Thymus (tissue), 14 donors: ENCODE measurements at places on chromosomes 1 and 21. TPM values are rescaled to one million over a fixed set of nuclear protein-coding genes. Genes with fewer than 3 reads are reported as not detected.

FAM131C gene
- polyA plus RNA-seq: 0.96 TPM

ARHGAP30 gene
- 40.8 TPM for polyA plus RNA-seq

HES2 gene
- 2.2 TPM for polyA plus RNA-seq

SH2D1B gene
- 0.27 TPM for polyA plus RNA-seq

GAS5 gene
- 1,180 TPM for polyA plus RNA-seq

ADGRL2 gene
- 18.9 TPM for polyA plus RNA-seq

- peaks cover 2% of the 10 kb centered on the region for H3K4me1 ChIP-seq
- H3K27me3 ChIP-seq: no peaks in the 10 kb centered on the region
- no peak overlapping the region for H3K27ac ChIP-seq
- H3K36me3 ChIP-seq: no peaks in the 10 kb centered on the region
- DNase-seq: no peak
These were observed 455.9 kb downstream of the PLPP3 start for GRCh38 chr1:56123421-56123820.

- no peak overlapping the region for H3K4me3 ChIP-seq
- H3K4me1 ChIP-seq: peaks cover 21% of the 10 kb centered on the region
- no peak for DNase-seq
- peaks cover 72% of the 10 kb centered on the region for H3K27me3 ChIP-seq
These were observed 3.2 kb downstream of the SH2D5 start for GRCh38 chr1:20729155-20729931.

- no peak overlapping the region for H3K4me3 ChIP-seq
- no peaks in the 10 kb centered on the region for H3K36me3 ChIP-seq
- no peak for DNase-seq
- no peak overlapping the region for H3K27ac ChIP-seq
- H3K4me1 ChIP-seq: peaks cover 7% of the 10 kb centered on the region
These were observed 14.8 kb upstream of the C1orf174 start for GRCh38 chr1:3914911-3915310.

DNA sequence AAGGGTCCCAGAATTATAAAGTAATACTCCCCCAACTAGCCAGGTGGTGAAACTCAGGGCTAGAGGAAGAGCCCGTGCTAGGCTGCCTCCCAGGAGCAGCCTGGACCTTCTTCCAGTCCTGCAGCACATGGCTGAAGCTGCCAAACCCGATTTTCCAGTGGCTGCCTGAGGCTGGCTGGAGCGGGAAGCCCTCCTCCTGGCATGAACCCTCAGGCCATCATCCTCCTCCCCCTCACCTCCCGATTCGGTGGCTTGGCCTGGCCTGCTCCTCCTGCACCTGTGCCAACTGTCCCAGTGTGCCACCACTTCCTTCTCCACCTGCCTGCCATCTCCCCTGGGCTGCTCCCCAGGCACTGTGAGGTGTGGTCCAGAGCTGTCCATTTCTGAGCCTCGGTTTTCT, 3.0 kb upstream of the TSPAN1 start:
- peaks cover 6% of the 10 kb centered on the region for H3K27me3 ChIP-seq
- no peak overlapping the region for H3K4me3 ChIP-seq

DNA sequence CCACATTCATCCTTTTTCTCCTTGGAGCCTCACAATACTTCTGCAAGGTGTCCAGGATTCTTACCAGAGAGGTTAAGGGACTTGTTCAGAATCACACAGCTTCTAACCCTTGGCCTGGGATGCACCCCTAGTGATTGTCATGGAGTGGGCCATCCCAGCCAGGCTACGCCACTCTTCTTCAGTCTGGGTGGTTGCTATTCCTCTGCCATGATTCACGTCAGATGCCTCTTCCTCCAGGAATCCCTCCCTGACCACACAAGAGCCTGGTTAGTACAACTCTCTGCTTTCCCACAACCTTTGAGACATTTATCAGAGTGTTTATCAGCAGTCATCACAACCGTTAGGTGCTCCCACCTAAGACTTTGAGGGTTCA, 121.8 kb downstream of the EPHB2 start:
- DNase-seq: no peak
- H3K4me1 ChIP-seq: no peaks in the 10 kb centered on the region
- H3K36me3 ChIP-seq: no peaks in the 10 kb centered on the region
- no peak overlapping the region for H3K4me3 ChIP-seq
- H3K27ac ChIP-seq: no peak overlapping the region

GRCh38 chr21:29351691-29352090, 53.0 kb downstream of the BACH1 start:
- H3K4me1 ChIP-seq: peaks cover 10% of the 10 kb centered on the region
- DNase-seq: no peak
- no peaks in the 10 kb centered on the region for H3K27me3 ChIP-seq
- H3K36me3 ChIP-seq: no peaks in the 10 kb centered on the region

DNA sequence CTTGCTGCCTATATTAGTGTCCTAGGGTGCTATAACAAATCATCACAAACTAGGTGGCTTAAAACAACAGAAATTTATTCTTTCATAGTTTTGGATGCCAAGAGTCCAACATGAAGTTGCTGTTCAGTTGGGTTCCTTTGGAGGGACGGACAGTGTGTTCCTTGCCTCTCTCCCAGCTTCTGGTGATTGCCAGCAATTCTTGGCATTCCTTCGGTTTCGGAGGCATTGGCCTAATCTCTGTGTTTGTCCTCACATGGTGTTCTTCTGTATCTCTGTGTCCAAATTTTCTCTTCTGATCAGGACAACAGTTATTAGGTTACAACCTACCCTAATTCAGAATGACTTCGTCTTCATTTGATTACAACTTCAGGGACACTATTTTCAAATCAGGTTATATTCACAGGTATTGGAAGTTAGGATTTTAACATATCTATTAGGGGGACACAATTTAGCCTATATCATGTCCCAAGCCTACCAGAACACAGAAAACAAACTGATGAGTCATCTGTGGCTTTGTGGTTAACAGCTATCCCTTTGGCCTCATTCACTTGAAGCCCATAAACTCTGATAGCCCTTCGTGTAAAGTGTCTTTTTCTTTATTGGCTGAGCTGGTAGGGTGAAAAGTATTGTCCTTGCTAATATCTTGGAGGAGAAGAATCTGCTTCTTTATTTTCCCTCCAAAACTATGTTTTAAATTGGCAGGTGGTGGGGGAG, 83.2 kb upstream of the PAPPA2 start:
- H3K27ac ChIP-seq: no peak overlapping the region
- DNase-seq: no peak
- no peaks in the 10 kb centered on the region for H3K36me3 ChIP-seq
- H3K4me3 ChIP-seq: no peak overlapping the region

DNA sequence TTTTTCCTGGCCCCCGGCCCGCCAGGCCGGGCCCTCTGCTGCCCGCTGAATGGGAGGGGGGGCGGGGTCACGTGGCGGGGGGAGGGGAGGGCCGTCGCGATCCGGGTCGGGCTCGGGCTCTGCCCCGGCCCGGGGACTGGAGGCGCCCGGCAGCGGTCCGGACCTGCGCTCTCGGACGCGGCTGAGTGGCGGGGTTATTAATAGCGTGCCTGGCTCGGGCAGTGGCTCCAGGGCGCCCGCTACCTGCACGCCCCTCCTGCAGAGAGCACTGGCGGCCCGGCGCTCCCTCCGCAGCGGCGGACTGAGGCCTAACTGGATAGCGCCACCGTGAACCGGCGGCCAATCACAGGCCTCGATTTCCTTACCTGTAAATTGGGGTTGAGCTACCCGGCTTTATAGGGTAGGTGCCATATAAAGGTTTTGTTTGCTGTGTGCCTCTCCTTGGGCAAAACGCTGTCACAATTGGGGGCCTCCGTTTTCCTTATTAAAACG, 28.1 kb downstream of the AHDC1 start:
- no peaks in the 10 kb centered on the region for H3K36me3 ChIP-seq
- peaks cover 54% of the 10 kb centered on the region for H3K4me1 ChIP-seq
- no peak for DNase-seq
- no peaks in the 10 kb centered on the region for H3K27me3 ChIP-seq
- H3K4me3 ChIP-seq: peak overlapping the region; percentile 14
- H3K27ac ChIP-seq: peak overlapping the region; percentile 15

- no peak overlapping the region for H3K27ac ChIP-seq
- no peaks in the 10 kb centered on the region for H3K27me3 ChIP-seq
- no peak overlapping the region for H3K4me3 ChIP-seq
- H3K4me1 ChIP-seq: no peaks in the 10 kb centered on the region
These were observed 1588.1 kb upstream of the B3GALT2 start for GRCh38 chr1:194774535-194774934.

DNA sequence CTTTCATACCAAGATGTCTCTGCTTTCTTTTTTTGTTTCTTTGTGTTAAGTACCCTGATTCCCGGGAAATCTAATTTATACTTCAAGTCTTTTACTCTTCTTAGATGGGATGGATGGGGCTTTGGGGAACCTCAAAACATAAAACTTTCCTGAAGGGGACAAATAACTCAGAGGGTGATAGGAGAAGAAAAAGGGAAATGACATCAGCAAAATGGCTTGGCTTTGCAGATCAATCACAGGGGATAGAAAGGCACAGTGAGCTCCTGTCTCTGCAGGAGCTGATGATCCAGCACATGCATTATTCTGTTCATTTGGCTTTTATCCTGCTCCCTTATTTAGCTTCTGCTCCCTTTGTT, 1.4 kb upstream of the CA14 start:
- H3K4me1 ChIP-seq: no peaks in the 10 kb centered on the region
- H3K4me3 ChIP-seq: no peak overlapping the region
- H3K36me3 ChIP-seq: no peaks in the 10 kb centered on the region

- H3K36me3 ChIP-seq: no peaks in the 10 kb centered on the region
- peaks cover 3% of the 10 kb centered on the region for H3K4me1 ChIP-seq
- no peak for DNase-seq
- peak within 1 kb of the TSS; percentile 75 for H3K4me3 ChIP-seq
- peak within 1 kb of the TSS; percentile 87 for H3K27ac ChIP-seq
These were observed at the start of gene LRRC8B for GRCh38 chr1:89524369-89525168. Gene LRRC8B (plus strand): TSS chr1:89524829. CDS start chr1:89582651, 57,822 bp downstream.

DNA sequence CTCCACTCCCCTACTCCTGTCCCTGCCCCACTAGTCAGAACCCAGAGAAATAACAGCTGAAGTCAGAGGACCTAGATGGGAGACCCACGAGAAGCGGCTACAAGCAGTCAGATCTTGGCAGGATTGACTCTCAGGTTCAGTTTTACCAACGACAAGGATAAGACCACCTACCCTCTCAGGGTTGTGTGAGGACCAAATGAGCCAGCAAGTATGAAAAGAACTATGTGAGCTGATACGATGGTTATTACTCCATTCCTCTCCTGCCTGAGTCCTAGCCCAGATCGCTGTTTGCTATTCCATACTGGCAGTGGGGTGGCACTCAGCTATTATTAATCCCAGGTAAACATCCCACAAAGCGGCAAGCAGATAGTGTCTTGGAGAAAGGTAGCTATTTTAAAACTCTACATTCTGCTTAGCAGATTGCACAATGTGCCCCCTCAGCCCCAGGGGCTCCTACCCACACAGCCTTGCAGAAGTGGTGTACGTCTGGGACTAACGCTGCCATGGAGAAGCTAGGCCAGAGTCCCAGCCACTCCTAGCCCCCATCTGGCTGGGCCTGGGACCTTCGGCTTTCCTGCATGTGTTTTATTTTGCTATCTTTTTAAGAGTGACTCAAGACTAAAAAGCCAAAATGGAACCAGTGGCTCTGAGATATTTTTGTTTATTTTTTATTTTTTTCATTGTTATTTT, 58.9 kb downstream of the CD46 start:
- H3K27ac ChIP-seq: no peak overlapping the region
- H3K4me1 ChIP-seq: no peaks in the 10 kb centered on the region
- no peaks in the 10 kb centered on the region for H3K27me3 ChIP-seq
- no peak for DNase-seq
- no peak overlapping the region for H3K4me3 ChIP-seq

DNA sequence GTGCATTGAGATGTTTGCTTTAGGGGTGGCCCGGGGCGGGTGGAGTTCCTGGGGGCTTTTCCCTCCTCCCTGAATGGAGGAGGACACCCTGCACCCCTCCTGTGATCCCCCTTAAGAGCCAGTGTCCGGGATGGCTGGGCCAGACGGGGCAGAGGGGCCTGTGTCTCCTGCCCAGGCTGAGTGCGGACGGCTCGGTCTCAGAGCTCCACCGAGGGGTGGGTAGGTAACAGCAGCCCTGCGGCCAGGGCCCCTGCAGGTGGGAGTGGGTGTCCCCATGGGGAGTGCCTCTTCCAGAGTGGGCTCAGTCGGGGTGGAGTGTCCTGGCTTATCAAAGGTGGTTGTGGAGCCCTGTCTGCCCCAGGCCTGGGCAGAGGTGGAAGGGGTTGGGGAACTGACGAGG, 23.1 kb downstream of the TP73 start:
- no peaks in the 10 kb centered on the region for H3K4me1 ChIP-seq
- no peak overlapping the region for H3K27ac ChIP-seq
- DNase-seq: no peak
- peaks cover 2% of the 10 kb centered on the region for H3K27me3 ChIP-seq

DNA sequence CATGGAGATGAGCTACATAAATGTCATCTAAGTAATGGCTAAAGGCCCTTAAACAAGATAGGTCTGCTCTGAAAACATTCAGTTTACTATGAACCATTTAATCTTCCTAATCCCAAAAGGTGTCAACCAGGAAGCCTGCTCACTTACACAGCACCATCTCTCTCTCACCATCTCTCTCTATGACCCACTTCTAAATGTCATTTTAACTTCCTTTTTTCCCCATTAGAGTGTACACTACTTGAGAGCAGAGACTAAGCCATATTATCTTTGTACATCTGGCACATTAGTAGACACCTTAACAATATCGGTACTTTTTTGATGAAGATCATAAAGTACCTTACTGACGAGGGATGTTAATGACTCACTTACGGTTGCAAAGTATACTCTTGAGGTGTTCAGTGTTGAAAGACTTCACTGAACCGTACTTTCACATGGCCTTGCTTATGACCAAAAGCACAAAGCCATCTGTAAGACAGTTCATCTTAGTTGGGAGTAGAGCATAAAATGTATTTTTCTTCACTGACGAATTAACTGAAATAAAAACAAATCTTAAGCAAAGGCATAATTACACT, 25.4 kb downstream of the FBXO42 start:
- H3K27me3 ChIP-seq: no peaks in the 10 kb centered on the region
- H3K4me3 ChIP-seq: no peak overlapping the region
- no peak overlapping the region for H3K27ac ChIP-seq
- DNase-seq: no peak
- no peaks in the 10 kb centered on the region for H3K4me1 ChIP-seq

- H3K4me3 ChIP-seq: no peak overlapping the region
- no peak for DNase-seq
- peaks cover 5% of the 10 kb centered on the region for H3K4me1 ChIP-seq
- H3K36me3 ChIP-seq: no peaks in the 10 kb centered on the region
These were observed 143.1 kb upstream of the SLC45A1 start for GRCh38 chr1:8174807-8175206.

GRCh38 chr1:19811206-19811851, 3.8 kb downstream of the RNF186 start:
- no peak overlapping the region for H3K27ac ChIP-seq
- peaks cover 4% of the 10 kb centered on the region for H3K4me1 ChIP-seq
- H3K36me3 ChIP-seq: no peaks in the 10 kb centered on the region
- H3K27me3 ChIP-seq: peaks cover 2% of the 10 kb centered on the region
- DNase-seq: no peak

DNA sequence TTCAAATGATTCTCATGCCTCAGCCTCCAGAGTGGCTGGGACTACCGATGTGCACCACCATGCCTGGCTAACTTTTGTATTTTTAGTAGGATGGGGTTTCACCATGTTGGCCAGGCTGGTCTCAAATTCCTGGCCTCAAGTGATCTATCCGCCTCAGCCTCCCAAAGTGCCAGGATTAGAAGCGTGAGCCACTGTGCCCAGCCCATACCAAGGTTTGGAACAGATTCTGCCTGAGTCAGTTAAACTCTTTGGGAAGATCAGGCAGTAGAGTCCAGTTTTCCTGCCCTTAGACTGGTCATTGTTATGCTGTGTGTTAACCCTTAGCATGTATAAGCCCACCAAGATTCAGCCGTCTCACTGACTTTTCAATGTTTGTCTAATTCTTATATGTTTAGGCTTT, 48.3 kb upstream of the LYPLAL1 start:
- no peak overlapping the region for H3K27ac ChIP-seq
- no peak overlapping the region for H3K4me3 ChIP-seq
- H3K27me3 ChIP-seq: no peaks in the 10 kb centered on the region
- H3K4me1 ChIP-seq: no peaks in the 10 kb centered on the region
- DNase-seq: no peak
